ENCODE measurements at places on chromosomes 16 and 17. TPM values are rescaled to one million over a fixed set of nuclear protein-coding genes. Genes with fewer than 3 reads are reported as not detected.

DNA sequence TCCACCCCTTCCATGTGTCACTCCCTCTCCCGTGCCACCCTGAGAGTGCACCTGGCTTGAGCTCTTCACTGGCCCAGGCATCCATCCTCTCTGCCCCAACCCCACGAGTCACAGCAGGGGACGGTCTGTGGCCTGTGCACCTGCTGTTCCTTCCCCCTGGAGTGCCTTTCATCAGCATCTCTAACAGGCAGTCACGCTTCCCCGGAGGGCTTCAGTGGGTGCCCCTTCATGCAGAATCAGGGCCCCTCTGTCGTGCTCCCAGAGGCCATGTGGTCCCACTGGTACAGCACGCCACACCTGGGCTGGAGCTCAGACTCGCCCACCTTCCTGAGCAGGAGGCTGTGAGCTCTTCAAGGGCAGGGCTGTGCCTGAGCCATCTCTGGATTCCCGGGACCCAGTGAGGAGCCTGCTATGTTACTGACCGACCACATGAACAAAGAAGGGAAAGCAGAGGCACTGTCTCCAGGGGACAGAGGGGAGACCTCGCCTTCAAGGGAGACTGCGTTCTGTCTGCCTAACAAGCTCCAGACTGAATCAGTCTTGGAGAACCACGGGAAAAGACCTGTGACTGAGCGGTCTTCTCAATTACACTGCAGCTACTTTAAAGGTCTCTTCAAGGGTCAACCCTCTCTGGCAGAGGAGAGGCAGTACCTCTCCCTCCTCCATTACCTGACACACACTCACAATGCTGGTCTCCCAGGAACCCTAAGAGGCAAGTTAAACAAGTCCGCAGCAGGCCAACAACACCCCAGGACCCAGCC, 78.8 kb upstream of the DOC2B start:
- DNase-seq = no peak

DNA sequence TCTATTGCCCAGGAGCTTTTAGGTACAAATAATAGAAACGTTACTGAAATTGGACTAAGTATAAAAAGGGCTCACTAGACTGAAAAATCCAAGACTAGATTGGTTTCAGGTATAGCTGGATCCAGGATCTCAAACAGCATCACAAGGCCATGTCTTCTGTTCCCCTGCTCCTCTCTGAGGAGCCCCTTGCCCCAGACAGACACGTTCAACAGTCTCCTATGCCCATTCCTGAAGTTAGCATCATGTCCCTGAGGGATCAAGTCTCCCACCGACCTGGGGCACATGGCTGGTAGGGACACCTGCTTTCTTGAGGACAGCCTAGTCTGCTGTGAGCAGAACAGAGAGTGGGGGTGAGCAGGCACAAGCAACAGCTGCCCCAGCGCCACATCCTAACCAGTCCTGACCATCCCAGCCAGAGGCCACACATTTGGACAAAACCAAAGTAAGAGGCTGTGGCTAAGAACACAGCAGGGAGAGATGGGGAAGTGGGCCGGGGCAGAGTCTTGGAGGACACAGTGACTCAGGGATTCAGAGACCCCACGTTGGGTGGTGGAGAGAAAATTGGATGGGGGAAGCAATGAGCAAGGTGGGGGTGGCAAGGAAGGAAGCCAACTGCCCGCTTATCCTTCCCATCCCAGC, 10.5 kb upstream of the MMP2 start:
- DNase-seq = no peak

GRCh38 chr17:35063514-35064223, at the start of gene RFFL:
Gene RFFL (minus strand): TSS chr17:35063707. CDS start chr17:35026553, 37,154 bp downstream.
- DNase-seq = peak; percentile 72

The MYH11 gene
- not detected for total RNA-seq

The AGRP gene
- total RNA-seq = not detected

GRCh38 chr16:51968749-51969148, 578.2 kb downstream of the TOX3 start:
- DNase-seq = no peak

DNA sequence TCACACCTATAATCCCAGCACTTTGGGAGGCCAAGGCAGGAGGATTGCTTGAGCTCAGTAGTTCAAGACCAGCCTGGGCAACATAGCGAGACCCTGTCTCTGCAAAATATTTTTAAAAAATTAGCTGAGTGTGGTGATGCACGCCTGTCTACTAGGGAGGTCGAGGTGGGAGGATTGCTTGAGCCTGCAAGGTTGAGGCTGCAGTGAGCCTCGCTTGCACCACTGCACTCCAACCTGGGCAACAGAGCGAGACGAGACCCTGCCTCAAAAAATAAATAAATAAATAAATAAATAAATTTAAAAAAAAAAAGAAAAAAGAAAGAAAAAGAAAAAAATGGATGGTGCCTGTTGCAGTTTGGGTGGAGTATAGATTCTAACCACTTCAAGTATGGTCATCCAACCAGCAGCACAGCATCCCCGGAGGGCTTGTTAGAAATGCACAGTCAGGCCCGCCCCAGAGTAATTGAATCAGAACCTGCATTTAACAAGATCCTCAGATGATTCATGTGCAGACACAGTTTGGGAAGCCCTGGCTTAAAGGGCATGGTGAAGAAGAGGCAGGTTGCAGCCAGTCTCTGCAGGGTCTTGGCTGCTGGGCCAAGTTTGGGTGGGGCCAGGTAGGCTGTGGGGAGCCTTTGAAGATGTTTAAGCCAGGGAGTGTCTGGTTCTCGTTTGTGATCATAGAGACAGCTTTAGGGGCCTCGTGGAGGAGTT, 40.8 kb downstream of the MRC2 start:
- DNase-seq = no peak

DNA sequence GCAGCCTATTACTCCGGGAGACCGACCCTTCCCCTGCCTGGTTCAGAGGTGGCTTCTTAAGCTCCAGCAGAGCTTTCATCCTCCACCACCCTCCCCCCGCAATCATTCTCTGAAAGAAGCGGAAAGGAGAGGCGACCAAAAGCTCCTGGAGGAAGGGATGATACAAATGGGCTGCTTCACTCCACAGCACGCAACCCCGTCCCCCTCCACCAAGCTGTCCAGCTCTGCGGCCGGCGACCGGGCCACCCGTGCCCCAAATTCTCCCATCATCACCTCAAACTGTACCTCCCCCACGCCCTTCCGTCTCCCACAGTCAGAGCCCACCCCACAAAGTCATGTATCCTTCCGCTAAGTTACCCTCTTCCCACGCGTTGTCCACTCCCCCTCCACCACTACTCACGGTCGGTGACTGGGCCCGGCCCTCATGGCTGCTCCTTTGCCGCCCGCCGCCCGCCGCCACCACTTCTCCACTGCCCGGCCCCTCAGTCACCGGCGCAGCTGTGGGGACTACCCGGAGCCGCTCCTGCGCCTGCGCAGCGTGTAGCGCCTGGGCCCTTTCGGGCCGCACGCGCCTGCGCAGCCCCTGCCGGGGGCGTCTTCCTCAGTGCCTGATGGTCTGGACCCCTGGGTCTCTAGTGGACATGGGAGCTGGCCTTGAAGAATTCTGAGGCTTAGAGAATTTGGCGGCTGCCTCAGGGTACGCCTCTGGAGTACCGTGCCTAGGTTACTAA, at the start of gene FAM222B:
TSS of gene FAM222B (minus strand) at position 509 of the 731 bp plus-strand sequence. CDS start 76,123 bp downstream, outside the sequence.
- DNase-seq = peak; percentile 94

- DNase-seq = no peak
These were observed 10.7 kb downstream of the SGSM2 start for GRCh38 chr17:2347805-2348685.

DNA sequence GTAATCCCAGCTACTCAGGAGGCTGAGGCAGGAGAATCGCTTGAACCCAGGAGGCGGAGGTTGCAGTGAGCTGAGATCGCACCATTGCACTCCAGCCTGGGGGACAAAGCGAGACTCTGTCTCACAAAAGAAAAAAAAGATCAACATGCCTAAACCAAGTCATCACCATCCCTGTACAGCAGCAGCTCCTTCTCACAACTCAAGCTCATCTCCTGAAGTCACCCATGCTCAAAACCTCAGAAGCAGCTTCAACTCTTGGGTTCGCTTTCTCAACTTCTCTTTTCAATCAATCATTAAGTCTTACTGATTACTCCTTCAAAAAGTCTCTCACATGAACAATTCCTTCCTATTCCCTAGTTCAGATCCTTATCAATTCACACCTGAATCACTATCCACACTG, 31.3 kb downstream of the PHLPP2 start:
- no peak for DNase-seq

The XAF1 gene
- 16.3 TPM for total RNA-seq

DNA sequence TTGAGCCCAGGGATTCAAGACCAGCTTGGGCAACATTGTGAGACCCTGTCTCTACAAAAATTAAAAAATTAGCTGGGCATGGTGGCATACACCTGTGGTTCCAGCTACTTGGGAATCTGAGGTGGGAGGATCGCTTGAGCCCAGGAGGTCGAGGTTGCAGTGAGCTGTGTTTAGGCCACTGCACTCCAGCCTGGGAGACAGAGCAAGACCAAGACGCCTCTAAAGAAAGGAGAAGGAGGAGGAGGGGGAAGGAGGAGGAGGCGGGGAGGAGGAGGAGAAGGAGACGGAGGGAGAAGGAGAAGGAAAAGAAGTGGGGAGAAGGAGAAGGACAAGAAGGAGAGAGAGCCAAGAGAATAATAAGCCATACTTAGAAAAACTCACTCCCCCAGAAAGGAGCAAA, 35.9 kb downstream of the STXBP4 start:
- DNase-seq = no peak

Data from CD8-positive, alpha-beta T cell (primary cell).